ENCODE measurements at places on chromosomes 2 and 18. TPM values are rescaled to one million over a fixed set of nuclear protein-coding genes. Genes with fewer than 3 reads are reported as not detected.

The MEP1B gene
- not detected for total RNA-seq

The RETREG2 gene
- 46.5 TPM for total RNA-seq

The RPL31 gene
- total RNA-seq, result 957 TPM

The ANKRD53 gene
- 0.50 TPM for total RNA-seq

The GTF2A1L gene
- total RNA-seq, result 0.57 TPM

The GPR155 gene
- 2.3 TPM for total RNA-seq

The CLEC4F gene
- total RNA-seq, result not detected

The PDIA6 gene
- 469 TPM for total RNA-seq

The DCDC2C gene
- not detected for total RNA-seq

The LCT gene
- under 0.01 TPM for total RNA-seq

The LAMA1 gene
- under 0.01 TPM for total RNA-seq

The PAX8 gene
- 0.13 TPM for total RNA-seq

The AP1S3 gene
- 3.7 TPM for total RNA-seq

The ITGB6 gene
- total RNA-seq, result 0.13 TPM

The ZNF513 gene
- total RNA-seq, result 10.7 TPM

The MAPRE3 gene
- total RNA-seq, result 2.3 TPM

The AQP4 gene
- not detected for total RNA-seq

The FNDC4 gene
- 17.3 TPM for total RNA-seq

The MERTK gene
- 34.6 TPM for total RNA-seq

The CYBRD1 gene
- total RNA-seq, result 43.6 TPM

The DSEL gene
- 14.6 TPM for total RNA-seq

The SLC16A14 gene
- 0.13 TPM for total RNA-seq

The CCDC93 gene
- total RNA-seq, result 40.7 TPM

The SLC35F6 gene
- total RNA-seq, result 57.1 TPM

The NTSR2 gene
- not detected for total RNA-seq

The ALPI gene
- not detected for total RNA-seq

The LDLRAD4 gene
- 1.6 TPM for total RNA-seq

The LINC00305 gene
- total RNA-seq, result not detected

The TTC39C gene
- total RNA-seq, result 8.8 TPM

The VWA3B gene
- total RNA-seq, result not detected

The PROKR1 gene
- not detected for total RNA-seq

The PECR gene
- total RNA-seq, result 6.5 TPM

The ABHD1 gene
- total RNA-seq, result 0.13 TPM

The INPP5D gene
- 39.6 TPM for total RNA-seq

The SPP2 gene
- not detected for total RNA-seq

The DNAJC5G gene
- total RNA-seq, result not detected

The PRSS56 gene
- total RNA-seq, result not detected

The CTDSP1 gene
- 58.5 TPM for total RNA-seq

The TIGD1 gene
- 5.1 TPM for total RNA-seq

The CCDC85A gene
- 15.4 TPM for total RNA-seq

The SMAD7 gene
- total RNA-seq, result 4.9 TPM

The IL1RN gene
- total RNA-seq, result not detected
